ENCODE measurements at places on chromosomes 7 and 10.

DNA sequence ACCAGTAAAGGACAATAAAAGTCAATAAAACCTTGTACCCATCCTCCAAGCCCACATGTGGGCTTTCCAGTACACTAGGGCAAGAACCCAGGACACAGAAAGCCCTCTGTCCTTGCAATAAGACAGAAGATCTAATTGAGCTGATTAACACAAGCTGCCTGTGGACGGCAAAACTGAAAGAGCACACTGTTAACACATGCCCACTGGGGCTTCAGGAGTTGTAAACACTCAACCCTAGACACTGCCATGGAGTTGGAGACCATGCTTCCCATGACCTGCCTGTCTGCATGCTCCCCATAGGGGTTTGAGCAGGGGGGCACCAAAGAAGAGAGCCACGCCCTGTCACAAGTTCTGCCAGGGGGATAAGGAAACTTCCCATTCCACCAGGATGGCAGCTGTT lies 22.6 kb upstream of the WIPF3 start:
- no peaks in the 10 kb centered on the region for H3K4me1 ChIP-seq
- no peak overlapping the region for H3K4me3 ChIP-seq

DNA sequence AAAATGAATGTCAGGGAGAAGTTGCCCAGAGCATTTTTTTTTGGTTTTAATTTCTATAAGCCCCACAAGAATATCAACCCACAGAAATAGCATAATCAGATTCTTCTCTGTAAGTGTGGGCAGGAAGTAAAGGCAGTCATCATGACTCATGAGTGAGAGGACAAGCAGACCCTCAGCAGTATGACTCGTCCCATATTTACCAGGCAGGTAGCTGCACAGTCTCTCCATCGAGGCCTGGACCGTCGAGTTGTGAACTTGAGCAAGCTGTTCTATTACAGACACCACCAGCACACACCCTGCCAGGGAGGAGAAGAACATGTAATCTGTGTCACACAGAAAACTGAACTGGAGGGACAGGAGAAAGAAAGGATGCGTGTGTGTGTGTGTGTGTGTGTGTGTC lies 37.8 kb downstream of the AOAH start:
- H3K4me3 ChIP-seq = peak overlapping the region; percentile 49
- peak overlapping the region; percentile 67 for H3K27ac ChIP-seq
- H3K27me3 ChIP-seq = no peaks in the 10 kb centered on the region
- H3K4me1 ChIP-seq = peaks cover 30% of the 10 kb centered on the region
- ATAC-seq = peak; percentile 83
- no peaks in the 10 kb centered on the region for H3K36me3 ChIP-seq

DNA sequence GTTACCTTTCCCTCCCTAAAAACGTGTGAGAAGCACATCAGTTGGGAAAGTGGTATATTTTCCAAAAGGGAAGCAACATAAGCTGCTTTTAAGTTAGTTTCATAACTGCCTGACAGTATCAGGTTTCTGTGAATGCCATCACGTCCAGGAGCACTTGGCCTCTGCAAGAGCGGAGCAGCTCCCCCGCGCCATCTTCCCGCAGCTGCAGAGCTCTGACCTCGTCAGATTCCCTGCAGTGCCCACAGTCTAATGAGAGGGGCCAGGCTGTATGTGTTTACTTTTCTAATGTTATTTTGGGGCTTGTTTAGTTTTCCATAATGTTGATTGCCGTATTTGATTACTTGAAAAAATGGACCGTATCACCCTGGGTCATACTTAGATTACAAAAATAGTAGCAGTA lies 74.2 kb downstream of the MGMT start:
- ATAC-seq = no peak
- H3K27ac ChIP-seq = no peak overlapping the region
- no peaks in the 10 kb centered on the region for H3K4me1 ChIP-seq
- peaks cover 45% of the 10 kb centered on the region for H3K36me3 ChIP-seq

- H3K27me3 ChIP-seq = peaks cover 47% of the 10 kb centered on the region
- ATAC-seq = no peak
- H3K27ac ChIP-seq = no peak overlapping the region
- no peaks in the 10 kb centered on the region for H3K36me3 ChIP-seq
Measured at GRCh38 chr10:98055841-98056516, 25.6 kb upstream of the CRTAC1 start.

DNA sequence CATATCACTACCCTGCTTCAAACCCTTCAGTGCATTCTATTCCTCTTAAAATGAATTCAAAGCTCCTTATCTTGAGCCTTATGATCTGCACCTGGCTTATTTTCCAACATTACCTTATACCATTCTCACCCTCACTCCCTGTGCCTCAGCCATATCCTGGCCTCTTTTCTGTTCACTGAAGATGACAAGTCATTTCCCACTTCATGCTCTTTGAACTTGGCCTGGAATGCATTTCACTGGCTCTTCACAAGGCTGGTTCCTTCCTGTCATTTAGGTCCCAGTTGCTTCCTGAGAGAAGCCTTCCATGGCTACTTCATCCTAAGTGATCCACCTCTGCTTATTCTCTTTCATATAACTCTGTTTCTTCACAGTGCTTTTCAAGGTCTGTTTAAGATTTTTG lies 3.2 kb upstream of the LIPF start:
- H3K27ac ChIP-seq = no peak overlapping the region
- no peaks in the 10 kb centered on the region for H3K36me3 ChIP-seq
- no peaks in the 10 kb centered on the region for H3K4me1 ChIP-seq
- no peak for ATAC-seq
- H3K27me3 ChIP-seq = peaks cover 6% of the 10 kb centered on the region

GRCh38 chr7:72409638-72410015 lies 2.5 kb downstream of the CALN1 start:
- H3K27me3 ChIP-seq = no peaks in the 10 kb centered on the region
- no peaks in the 10 kb centered on the region for H3K36me3 ChIP-seq
- no peak overlapping the region for H3K4me3 ChIP-seq
- no peaks in the 10 kb centered on the region for H3K4me1 ChIP-seq
- no peak overlapping the region for H3K27ac ChIP-seq
- no peak for ATAC-seq

DNA sequence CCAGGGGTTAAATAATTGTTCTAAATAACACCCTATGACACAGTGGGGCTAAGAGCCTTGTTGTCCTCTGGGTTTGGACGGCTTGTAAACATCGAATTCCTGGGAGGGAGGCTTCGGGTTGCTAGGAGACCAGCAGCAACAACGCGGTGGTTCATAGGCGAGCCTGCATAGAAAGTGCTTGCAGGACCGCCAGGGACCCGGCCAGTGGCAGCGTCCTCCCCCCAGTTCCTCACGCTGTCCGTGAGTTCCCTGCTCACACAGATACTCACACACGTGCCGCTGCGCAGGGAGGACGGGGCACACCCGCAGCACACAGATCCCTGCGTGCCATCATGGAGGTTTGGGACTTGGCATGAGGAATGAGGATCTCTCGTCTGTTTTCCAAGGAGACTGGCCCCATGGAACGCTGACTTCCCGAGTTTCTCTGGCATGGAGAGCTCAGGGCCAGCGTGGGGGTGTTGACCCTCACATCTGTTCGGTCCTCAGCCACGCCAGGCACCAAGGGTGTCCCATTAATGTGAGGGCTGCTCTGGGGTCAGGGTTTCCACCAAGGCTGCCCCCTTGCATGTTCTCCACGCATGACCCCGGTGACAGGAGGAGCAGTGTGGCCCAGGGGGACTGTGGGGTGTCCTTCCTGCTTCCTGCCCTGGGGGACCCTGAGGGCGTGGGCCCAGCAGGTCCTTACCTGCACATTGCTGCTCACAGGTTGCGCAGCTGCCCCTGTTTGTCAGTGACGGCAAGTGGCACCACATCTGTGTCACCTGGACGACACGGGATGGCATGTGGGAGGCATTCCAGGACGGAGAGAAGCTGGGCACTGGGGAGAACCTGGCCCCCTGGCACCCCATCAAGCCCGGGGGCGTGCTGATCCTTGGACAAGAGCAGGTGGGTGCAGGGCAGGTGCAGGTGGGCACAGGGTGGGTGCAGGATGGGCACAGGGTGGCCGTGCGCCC lies 9.7 kb downstream of the NPTX2 start:
- peaks cover 22% of the 10 kb centered on the region for H3K27me3 ChIP-seq
- no peaks in the 10 kb centered on the region for H3K36me3 ChIP-seq
- no peak for ATAC-seq
- no peaks in the 10 kb centered on the region for H3K4me1 ChIP-seq
- H3K27ac ChIP-seq = no peak overlapping the region
- H3K4me3 ChIP-seq = no peak overlapping the region

DNA sequence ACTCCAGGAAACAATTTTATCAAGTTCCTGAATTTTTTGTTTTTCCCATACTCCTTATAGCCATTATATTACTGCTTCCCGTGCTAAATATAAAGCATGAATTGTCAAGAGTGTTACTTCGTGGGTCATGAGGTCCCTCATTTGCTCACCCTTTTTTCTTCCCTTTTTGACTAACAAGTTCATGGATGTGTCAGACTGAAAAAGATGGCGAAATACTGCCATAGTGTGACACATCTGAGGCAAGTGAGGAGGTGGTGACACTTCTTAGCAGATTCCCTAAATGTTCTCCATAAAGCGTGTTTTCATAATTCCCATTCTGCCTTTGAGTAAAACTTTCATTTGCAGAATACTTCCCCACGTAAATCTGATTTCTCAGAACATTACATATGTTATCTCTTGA lies 269.6 kb upstream of the FZD1 start:
- H3K27me3 ChIP-seq = no peaks in the 10 kb centered on the region
- H3K4me1 ChIP-seq = no peaks in the 10 kb centered on the region
- no peak overlapping the region for H3K27ac ChIP-seq
- no peak for ATAC-seq
- H3K4me3 ChIP-seq = no peak overlapping the region

DNA sequence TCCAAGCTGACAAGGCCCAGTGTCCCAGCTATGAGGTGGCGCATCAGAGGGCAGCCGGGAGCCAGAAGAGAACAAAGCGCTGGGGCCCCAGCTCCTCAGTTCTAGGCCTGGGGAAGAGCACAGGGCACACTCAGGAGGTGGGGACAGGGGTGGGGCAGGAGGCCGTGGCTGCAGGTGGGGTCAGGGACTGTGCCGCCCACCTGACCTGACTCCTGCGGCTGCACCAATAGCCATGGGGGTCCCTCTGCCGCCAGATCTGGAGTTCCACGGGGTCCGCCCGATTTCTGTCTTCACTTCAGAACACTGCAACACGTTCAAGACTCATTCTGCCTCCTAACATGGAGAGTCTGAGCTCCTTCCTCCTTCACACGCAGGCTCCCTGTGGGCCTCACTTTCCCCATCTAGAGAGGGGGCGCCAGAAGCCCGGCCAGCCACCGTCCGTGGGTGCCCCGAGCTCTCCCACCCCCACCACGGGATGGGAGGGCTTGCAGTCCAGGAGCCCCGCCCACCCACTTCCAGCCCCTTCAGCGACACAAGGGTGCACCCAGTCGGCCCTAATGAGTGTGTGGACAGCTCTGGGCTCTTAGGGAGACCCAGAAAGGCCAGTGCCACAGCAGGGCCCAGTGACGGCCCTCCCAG lies 278.3 kb downstream of the MAD1L1 start:
- no peak for ATAC-seq
- no peak overlapping the region for H3K4me3 ChIP-seq
- H3K27me3 ChIP-seq = no peaks in the 10 kb centered on the region
- no peaks in the 10 kb centered on the region for H3K36me3 ChIP-seq
- no peak overlapping the region for H3K27ac ChIP-seq

DNA sequence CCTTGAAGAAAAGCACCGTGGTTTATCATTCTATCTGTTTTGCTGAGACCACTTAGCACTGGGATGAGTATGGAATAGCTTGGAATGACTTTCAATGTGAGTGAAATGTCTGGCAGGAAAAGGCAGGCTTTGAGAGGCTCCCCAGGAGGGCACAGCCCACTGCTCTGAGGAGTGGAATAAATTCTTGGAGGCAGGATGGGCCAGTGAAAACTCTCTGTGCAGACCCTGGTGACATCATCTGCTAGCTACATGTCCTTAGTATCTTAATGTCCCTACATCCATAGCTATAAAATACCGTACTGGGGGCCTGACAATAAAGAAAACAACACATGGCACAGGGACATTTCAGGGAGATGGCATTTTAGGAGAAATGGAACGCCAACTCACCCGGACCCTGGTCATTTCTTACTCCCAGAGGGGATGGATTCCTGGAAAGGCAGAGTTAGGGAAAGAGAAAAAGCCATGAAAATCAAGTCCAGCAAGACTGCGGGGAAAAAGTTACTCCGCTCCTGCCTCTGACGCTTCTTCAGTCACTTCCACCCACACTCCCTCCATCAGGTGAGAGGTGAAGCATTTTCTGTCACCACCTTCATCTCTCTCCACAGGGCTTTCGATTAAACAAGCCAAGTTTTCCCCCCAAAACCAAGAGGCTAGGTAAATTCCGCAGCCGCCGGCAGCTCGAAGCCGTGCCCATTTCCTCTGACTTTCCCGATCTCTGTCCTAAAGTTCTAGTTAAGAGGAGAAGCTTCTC lies 991 bp downstream of the ZNF239 start:
- no peaks in the 10 kb centered on the region for H3K27me3 ChIP-seq
- no peak for ATAC-seq
- no peaks in the 10 kb centered on the region for H3K36me3 ChIP-seq
